AG04449 (cell line): ENCODE measurements at places on chromosomes 7 and 10.

GRCh38 chr7:152076324-152076821 is 50.9 kb downstream of the GALNT11 start:
- no peak for DNase-seq

- no peak for DNase-seq
Observed at GRCh38 chr7:136877509-136877908, 9.1 kb downstream of the CHRM2 start.

DNA sequence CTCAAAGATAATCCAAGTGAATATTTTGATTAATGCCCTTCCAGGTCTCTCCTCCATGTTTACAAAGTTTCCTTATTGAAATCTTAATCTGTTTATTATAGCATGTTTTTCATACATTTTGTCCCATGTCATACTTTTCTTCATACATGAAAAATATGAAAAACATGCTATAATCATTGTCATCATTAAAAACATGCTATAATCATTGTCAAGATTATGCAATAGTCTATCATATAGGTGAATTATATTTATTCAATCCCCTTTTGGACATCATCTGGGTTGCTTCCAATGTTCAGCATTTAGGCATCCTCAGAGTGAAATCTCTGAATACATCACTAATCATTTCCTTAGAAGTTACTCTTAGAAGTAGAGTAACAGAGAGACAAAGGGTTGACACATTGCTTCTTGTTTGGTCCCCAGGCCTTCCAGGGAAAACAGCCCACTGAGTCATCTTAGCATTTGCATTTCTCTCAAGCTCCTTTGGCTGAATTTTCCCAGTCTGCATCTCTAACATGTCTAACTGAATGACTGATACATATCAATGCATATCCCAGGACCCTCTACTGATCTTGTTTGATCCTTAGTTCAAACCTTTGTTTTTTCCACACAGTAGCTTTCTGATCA is 87.0 kb downstream of the SGMS1 start:
- DNase-seq: no peak

GRCh38 chr10:26682931-26683330 is 14.6 kb upstream of the PDSS1 start:
- DNase-seq: no peak

DNA sequence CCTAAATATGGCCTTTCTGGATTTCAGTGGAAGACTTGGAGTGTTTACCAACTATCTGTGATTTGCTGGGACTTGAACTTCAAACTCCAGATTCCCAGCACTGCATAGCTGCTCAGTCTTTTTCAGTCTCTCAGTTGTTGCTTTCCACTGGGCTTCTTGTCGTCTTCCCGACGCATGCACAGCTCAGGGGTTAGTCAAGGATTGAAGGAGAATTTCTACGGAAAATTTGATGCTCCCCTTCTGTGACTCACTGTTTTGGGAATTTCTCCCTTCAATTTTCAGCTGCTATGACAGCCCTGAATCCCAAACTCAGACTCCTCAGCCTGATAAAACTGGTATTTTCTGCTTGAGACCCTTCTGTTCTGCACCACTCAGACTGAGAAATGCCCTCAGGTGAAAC is 91.7 kb downstream of the CYP26A1 start:
- no peak for DNase-seq

DNA sequence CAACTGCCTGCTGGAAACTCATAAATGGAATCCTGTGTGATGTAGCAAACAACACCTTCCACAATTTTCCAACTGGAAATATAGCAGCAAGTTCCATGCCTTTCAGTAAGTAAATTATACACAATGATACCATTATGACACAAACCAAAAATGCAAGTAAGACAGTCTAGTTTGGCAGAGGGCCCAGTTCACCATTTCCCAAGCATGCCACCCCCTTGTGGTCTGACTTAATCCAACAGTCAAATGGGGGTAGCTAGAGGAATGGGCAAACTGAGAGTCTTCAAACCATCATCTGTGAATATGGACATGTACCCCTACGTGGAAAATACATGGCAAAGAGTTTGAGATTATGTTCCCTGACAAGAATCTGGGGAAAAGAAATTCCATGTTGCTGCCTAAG is 137.6 kb upstream of the VWC2 start:
- no peak for DNase-seq

DNA sequence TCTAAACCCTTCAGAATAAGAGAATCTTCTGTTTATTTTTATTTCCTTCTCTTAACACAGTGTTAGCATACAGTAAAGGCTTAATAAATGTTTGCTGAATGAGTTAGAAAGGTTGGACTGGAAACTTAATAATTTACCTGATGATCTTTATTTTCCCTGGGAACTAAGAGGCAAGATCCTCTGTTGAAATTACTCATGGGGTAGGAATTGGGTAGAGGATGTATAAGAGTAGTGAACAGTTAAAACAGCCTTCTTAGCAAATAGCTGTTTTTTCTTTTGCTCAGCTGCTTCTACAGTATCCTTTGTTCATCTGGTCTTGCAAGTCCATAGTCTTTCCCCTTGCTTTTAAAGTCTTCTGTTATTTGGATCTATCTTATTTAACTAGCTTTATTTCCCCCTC is 80.0 kb downstream of the AKAP9 start:
- peak; percentile 9 for DNase-seq
